CD4-positive, alpha-beta T cell (primary cell): ENCODE measurements at places on chromosomes 5 and 9.

DNA sequence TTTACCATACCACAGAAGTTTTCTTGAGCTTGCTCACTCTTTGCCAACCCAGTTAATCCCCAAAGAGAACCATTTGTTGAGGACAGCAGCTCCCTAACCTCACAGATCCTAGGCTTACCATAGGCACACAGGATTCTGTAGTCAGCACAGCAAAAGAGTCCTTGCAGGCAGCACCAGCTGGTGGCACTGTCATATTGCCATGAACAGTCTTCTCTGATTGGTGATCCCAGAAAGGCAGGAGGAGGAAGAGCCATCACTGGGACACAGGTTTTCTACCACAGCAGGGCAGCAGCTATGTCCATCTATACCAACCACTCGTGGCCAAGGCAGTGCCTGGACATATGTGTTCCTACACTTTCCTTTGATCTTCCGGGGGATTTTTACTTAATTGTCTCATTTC, 297.1 kb upstream of the CD180 start:
- no peaks in the 10 kb centered on the region for H3K36me3 ChIP-seq
- no peak for DNase-seq
- H3K27ac ChIP-seq: no peak overlapping the region

DNA sequence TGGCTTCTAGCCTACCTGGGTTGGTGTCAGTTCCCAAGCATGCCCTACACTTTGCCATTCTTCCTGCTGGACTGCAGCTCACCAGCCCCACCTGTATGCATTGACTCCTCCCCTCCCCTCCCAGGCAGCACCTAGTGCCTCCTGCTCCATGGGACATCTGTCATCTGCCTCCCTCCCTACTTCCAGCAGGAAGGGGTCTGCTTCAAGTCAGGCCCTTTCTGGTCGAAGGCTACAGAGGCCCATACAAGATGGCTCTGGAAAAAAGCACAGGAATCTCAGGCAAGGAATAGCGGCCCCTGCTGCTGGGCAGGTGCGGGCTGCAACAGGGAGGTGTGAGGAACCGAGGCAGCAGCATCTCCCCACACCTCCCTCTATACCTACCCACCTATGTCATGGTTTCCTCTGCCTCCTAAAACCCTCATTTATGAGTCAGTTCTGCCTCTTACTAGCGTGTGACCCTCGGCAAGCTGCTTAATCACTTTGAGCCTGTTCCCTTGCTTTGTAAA, 19.7 kb downstream of the WWC1 start:
- no peaks in the 10 kb centered on the region for H3K4me1 ChIP-seq
- H3K4me3 ChIP-seq: no peak overlapping the region
- H3K27ac ChIP-seq: no peak overlapping the region
- no peak for DNase-seq

- no peaks in the 10 kb centered on the region for H3K36me3 ChIP-seq
- peaks cover 4% of the 10 kb centered on the region for H3K27me3 ChIP-seq
- no peak overlapping the region for H3K4me3 ChIP-seq
- H3K27ac ChIP-seq: no peak overlapping the region
- H3K4me1 ChIP-seq: no peaks in the 10 kb centered on the region
These were observed 82.1 kb downstream of the SLIT3 start for GRCh38 chr5:169218861-169219260.

DNA sequence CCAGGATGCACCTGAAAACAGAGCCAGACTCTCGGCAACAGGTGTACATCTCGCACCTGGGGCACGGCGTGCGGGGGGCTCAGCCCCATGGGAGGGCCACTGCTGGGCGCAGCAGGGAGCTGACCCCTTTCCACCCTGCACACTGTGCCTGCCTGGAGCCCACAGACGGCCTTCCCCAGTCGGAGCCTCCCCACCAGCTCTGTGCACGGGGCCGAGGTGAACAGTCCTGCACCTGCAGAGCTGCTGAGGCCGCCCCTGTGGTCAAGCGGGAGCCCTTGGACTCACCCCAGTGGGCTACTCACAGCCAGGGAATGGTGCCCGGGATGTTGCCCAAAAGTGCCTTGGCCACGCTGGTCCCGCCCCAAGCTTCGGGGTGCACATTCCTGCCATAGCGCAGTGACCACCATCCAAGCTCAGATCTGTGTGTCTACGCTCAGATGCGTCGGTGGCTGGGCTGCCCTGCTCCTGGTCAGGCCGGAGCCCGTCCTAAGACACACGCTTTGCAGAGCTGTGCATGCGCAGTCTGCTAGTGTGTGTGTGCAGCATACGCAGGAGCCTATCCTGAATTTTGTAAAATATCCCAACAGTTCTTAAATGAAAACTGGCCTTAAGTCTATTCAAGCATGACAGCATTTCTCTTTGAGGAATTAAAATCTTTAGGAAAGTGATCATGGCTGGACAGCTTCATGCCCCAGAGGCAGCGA, 8.4 kb upstream of the EXOC3 start:
- H3K27me3 ChIP-seq: peaks cover 4% of the 10 kb centered on the region
- H3K4me1 ChIP-seq: no peaks in the 10 kb centered on the region
- H3K27ac ChIP-seq: no peak overlapping the region
- no peak overlapping the region for H3K4me3 ChIP-seq
- no peak for DNase-seq

- H3K4me3 ChIP-seq: no peak overlapping the region
- no peak for DNase-seq
- no peaks in the 10 kb centered on the region for H3K27me3 ChIP-seq
- no peaks in the 10 kb centered on the region for H3K36me3 ChIP-seq
- H3K4me1 ChIP-seq: peaks cover 6% of the 10 kb centered on the region
These were observed 36.5 kb upstream of the RAD23B start for GRCh38 chr9:107246259-107247254.

DNA sequence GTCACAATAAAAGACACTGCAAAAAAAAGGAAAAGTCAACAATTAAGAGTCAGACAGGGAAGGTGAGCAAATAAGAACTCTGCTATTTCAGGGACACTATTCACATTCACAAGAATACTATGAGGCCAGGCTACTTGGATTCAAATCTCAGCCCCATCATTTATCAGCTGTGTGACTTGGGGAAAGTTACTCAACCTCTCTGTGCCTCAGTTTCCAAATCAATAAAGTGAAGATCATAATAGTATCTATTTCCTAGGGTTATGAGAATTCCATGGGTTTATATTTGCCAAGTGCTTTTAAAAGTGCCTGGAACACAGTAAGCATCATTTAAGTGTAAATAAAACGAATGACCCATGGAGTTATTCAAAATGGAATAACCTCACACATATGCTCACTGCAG, 56.4 kb downstream of the ALDH7A1 start:
- no peaks in the 10 kb centered on the region for H3K27me3 ChIP-seq
- H3K4me3 ChIP-seq: no peak overlapping the region
- no peaks in the 10 kb centered on the region for H3K4me1 ChIP-seq

GRCh38 chr5:126769703-126770102, 7.2 kb upstream of the LMNB1 start:
- H3K27me3 ChIP-seq: no peaks in the 10 kb centered on the region
- no peak overlapping the region for H3K4me3 ChIP-seq
- H3K4me1 ChIP-seq: no peaks in the 10 kb centered on the region
- H3K27ac ChIP-seq: no peak overlapping the region
- no peaks in the 10 kb centered on the region for H3K36me3 ChIP-seq

DNA sequence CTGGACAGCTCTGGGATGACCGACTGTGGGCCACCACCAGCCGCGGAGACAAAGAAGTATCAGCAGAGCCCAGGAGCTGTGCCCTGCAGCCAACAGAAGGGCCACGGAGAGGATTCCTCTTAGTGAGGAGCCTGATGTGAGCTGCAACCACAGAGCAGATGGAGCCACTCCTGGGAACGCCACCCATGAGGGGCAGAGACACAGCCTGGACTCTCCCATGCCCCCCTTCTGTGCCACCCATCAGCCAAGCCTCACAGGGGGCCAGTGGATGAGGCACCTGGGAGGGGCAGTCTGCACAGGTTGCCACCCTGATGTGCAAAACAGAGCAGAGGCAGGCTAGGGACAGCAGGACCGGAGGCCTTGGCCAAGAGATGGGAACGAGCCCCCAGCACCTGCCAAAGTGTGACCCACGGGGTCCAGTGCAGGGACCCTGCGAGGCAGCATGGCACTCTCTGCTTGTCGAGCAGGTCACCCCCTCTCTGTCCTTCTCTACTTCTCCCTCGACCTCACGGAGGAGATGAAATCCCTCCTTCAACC, 380.7 kb upstream of the IRX1 start:
- no peaks in the 10 kb centered on the region for H3K4me1 ChIP-seq
- H3K27ac ChIP-seq: no peak overlapping the region
- H3K27me3 ChIP-seq: no peaks in the 10 kb centered on the region
- H3K36me3 ChIP-seq: no peaks in the 10 kb centered on the region
- no peak for DNase-seq
- H3K4me3 ChIP-seq: no peak overlapping the region

- peak; percentile 92 for DNase-seq
- no peaks in the 10 kb centered on the region for H3K36me3 ChIP-seq
- H3K4me1 ChIP-seq: peaks cover 19% of the 10 kb centered on the region
- no peaks in the 10 kb centered on the region for H3K27me3 ChIP-seq
These were observed at the start of the genes EXD3 and NOXA1 for GRCh38 chr9:137422604-137423513. Gene EXD3, minus strand, starts transcription at chr9:137423162. Its CDS starts 27,805 bp downstream, at chr9:137395357. Gene NOXA1, plus strand, starts transcription at chr9:137423393. Its CDS starts 137 bp downstream, at chr9:137423530.

- H3K27me3 ChIP-seq: no peaks in the 10 kb centered on the region
- DNase-seq: no peak
- no peak overlapping the region for H3K4me3 ChIP-seq
These were observed 30.7 kb upstream of the SYK start for GRCh38 chr9:90770927-90771326.

GRCh38 chr5:132776131-132776937, 705 bp downstream of the SEPTIN8 start:
- H3K4me1 ChIP-seq: peaks cover 23% of the 10 kb centered on the region
- no peaks in the 10 kb centered on the region for H3K36me3 ChIP-seq
- H3K4me3 ChIP-seq: peak overlapping the region; percentile 56
- DNase-seq: no peak
- peaks cover 10% of the 10 kb centered on the region for H3K27me3 ChIP-seq

DNA sequence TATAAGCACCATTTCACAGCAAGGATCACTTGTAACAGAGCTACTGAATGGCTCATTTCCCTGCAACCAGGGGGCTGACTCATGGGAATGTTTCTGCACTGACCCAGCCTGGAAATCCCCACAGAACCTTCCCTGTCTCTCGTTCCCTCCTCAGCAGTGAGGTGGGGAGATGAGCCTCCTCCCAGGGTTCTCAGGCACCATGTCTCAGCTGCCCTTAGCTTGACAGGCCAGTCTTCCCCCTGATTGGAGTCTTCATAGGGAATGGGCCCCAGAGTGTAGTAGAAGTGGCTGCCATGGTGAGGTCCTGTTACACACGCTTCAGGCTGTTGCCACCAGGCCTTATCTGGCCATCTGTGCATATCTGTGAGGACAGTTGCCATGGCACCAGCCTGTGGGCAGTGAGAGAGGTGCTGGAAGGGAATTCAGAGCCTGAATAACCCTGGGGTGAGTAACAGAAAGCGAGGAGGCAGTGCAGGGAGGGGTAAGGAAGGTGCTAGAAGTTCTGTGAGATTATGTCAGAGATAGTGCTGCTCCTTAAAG, 324.4 kb downstream of the ENC1 start:
- no peak for DNase-seq
- no peaks in the 10 kb centered on the region for H3K36me3 ChIP-seq
- H3K27me3 ChIP-seq: no peaks in the 10 kb centered on the region
- H3K27ac ChIP-seq: no peak overlapping the region
- H3K4me1 ChIP-seq: no peaks in the 10 kb centered on the region

DNA sequence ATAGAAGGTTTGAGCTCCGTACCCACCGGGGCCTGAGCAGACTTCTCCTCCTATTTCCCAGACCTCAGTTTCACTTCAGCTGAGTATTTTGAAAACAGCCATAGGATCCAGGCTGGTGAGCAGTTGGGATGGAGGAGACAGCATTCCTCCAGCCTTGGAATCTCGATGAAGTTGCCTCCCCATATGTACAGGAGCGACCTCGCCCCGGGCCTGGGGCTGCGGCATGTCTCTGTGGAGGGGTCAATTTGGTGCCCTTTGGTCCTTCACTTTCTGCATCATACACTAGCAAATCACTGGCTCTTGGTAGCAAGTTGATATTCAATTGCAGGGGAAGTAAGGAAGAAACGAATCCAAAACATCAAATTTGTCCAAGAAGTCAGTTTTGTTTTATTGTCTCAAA, 402.0 kb upstream of the IRX4 start:
- no peak overlapping the region for H3K4me3 ChIP-seq
- H3K4me1 ChIP-seq: no peaks in the 10 kb centered on the region
- no peak for DNase-seq
- no peaks in the 10 kb centered on the region for H3K36me3 ChIP-seq
- no peaks in the 10 kb centered on the region for H3K27me3 ChIP-seq
